Heart left ventricle (tissue), 16 donors: ENCODE measurements at places on chromosomes 2 and 18.
A peak's percentile ranks its signal among the peaks of the same experiment; 100 is the strongest.

- no peak for DNase-seq
Measured at GRCh38 chr2:69518841-69519240, 81.6 kb upstream of the NFU1 start.

- peak; percentile 72 for DNase-seq
Measured at GRCh38 chr2:127659408-127660290, 13.7 kb downstream of the GPR17 start.

- DNase-seq, result no peak
Measured at GRCh38 chr2:98463551-98463971, 18.9 kb downstream of the INPP4A start.

- DNase-seq, result no peak
Measured at GRCh38 chr2:23269747-23270146, 115.2 kb upstream of the KLHL29 start.

DNA sequence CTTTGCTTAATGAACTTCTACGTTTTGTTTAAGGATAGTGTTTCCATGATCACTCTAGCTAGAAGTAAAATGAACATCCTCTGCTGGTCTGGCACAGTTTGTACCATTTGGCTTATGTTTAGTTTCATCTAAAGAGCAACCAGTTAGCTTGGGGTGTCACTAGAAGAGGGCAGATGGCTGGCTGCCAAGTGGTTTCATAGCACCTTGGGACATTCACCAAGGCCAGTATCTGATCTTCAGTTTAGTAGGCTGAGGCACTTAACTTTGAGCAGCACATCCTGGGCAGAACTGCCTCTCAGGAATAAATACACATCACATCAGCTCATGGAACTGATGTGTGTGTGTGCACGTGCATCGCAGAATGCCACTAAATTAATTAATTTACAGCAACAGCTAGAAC lies 68.4 kb downstream of the NXPH2 start:
- DNase-seq, result no peak
